GM03348 (cell line): ENCODE measurements at places on chromosomes 4 and X.

- DNase-seq = no peak
These were observed 177.5 kb downstream of the EDA start for GRCh38 chrX:69793260-69793935.

DNA sequence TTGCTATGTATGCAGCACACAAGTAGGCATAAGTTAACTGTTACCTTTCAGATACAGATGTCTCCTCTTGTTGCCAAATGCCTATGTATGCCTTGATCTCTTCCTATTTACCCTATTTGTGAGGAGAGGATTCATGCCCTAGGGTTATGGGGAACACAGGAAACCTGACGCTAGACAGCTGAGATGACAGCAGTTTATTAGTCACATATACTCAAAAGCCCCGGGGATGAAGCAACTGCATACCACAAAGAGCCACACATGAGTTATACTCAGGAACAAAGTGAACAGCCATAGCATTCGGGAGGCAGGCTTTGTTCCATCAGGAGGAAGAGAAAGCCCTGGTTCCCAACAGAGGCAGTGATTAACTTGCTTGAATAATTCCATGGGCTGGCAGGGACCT lies 1011.7 kb upstream of the PCDH7 start:
- DNase-seq = peak; percentile 46

DNA sequence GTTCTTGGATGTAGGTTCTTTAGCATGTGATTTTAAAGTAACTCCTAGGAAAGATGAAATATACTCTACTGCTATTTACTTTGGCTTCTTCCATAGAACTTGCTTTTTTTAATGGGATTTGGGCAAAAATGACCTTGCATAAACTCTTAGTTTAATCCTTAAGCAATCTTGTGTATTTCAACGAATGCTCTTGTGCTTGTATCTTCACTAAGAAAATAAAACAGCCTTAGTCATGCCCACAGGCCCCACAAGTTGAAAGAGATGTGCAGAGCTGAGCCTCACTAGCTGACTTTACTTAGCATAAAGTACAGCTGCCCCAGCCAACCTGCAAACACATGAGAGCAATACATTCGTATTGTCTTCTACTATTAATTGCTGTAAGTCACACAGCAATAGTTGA lies 1609.2 kb downstream of the STIM2 start:
- peak; percentile 5 for DNase-seq

GRCh38 chr4:142354041-142354440 lies 492.1 kb downstream of the INPP4B start:
- DNase-seq = no peak

- no peak for DNase-seq
These were observed 33.4 kb downstream of the ACSL1 start for GRCh38 chr4:184792334-184792733.

- DNase-seq = no peak
These were observed 49.6 kb upstream of the SPRY1 start for GRCh38 chr4:123346951-123347350.

GRCh38 chr4:22596409-22596808 lies 80.5 kb upstream of the ADGRA3 start:
- DNase-seq = no peak

GRCh38 chr4:16661813-16662212 lies 236.6 kb downstream of the LDB2 start:
- DNase-seq = no peak

DNA sequence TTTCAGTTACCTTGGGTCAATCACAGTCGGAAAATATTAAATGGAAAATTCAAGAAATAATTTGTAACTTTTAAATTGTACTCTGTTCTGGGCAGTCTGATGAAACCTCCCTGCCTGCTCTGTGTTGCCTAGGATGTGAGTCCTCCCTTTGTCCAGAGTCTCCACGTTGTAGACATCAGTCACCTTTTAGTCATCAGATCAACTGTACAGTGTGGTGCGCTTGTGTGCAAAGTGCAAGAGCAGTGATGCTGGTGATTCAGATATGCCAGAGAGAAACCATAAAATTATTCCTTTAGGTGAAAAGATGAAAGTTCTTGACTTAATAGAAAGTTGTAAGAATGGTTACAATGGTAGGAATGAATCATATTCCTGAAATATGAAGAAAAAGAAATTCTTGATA lies 1.4 kb downstream of the SPATA4 start:
- peak; percentile 26 for DNase-seq

DNA sequence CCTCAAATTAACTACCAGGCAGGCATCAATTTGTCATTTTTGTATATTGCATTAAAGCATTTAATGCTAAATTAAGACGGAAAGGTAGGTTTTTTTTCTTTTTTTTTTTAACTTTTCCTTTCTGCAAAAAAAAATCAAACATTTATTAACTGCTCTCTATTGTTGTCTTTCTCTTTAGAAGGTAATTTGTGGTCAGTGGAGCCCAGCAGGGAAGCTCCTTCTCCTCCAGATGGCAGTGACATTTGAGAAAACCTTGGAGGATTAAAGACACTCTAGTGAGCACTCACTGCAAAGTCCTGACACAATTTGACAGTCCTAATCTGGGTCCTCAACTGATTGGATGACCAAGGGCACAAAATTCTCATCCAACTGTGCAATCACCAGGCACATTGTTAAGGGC lies 102.4 kb downstream of the SLIT2 start:
- DNase-seq = no peak

GRCh38 chr4:16055471-16055870 lies 28.4 kb downstream of the PROM1 start:
- no peak for DNase-seq

DNA sequence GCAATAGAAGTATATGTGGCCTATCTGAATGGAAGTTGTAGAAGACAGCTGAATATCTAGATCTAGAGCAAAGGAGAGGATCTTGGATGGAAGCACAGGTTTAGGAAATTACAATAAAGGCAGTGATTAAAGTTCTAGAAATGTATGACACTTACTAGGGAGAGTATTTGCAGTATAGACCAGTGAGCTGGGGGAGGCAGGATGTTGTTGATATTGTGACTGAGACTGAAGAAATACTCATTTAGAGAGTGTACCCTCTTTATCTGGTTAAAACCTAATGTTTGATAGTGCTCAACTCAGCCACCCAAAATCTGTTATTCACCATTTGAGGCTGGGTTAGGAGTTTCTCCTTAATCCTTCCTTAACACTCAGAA lies 439.5 kb downstream of the GRXCR1 start:
- no peak for DNase-seq

- DNase-seq = no peak
These were observed 37.3 kb downstream of the RRAGB start for GRCh38 chrX:55754861-55755294.

DNA sequence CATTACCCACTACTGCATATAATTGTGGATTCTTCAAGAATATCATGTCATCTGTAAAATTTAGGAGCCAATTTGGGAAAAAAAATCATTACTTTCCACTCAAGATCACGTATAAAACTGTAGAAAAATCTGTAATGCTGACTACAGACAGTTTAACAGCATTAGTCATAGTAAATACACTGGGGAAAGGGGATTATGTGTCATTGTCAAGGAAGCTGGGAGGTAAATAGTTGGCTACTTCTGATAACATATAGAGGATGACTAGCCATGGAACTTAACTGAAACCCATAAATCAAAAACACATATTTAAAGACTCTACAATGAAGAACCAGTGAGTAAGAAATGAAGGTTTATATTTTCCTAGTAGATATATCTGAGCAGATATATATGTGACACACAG lies 1666.4 kb upstream of the IGFBP7 start:
- DNase-seq = no peak

DNA sequence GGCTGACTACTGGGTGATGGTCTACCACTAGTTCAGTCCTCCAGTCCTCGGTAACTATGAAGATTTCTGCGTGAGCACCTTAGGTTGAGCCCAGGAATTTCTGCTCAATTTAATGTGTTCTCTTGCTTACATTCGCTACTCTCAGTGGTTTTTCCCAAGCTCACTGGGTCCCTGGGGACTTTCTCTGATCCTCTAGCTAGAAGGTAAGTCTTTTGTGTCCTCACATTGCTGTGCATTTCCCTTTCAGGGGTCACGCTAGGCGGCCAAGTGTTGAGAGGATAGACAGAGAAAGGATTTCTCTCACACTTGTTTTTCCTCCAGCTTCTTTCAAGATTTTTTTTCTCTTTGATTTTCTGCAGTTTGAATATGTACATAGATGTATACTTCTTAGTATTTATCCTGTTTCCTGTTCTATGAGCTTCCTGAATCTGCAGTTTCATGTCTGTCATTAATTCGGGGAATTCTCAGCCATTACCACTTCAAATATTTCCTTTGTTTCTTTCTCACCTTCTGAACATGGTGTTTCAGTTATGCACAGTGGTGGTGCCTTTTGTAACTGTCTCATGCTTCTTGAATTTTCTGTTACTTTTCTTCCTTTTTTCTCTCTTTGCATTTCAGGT lies 17.5 kb downstream of the MAGEA9 start:
- no peak for DNase-seq

GRCh38 chrX:88325634-88326033 lies 421.4 kb upstream of the CPXCR1 start:
- DNase-seq = no peak

DNA sequence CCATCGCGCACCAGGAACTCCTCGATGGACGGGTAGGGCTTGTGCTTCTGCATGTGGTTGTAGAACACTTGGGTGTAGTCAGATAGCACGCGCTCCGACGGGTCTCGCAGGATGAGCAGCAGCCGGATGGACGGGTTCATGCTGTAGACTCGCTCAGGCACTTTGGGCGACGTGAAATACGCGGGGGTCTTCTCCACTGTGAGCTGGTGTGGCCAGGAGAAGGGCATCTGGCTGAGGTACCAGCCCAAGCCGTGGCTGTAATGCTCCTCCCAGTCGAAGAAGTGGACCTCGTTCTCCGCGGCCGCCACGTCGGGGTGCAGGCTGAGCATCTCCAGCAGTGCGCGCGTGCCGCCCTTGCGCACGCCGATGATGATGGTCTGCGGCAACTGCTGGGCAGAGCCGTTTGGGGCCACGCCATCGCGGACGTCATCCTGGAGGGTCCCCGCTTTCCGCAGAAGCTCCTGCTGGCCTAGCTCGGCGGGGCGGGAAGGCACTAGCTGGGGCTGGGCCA lies 29.2 kb downstream of the HS3ST1 start:
- no peak for DNase-seq

GRCh38 chr4:118842055-118842454 lies 6.1 kb upstream of the SEC24D start:
- no peak for DNase-seq

GRCh38 chr4:107818301-107818910 lies 6.3 kb upstream of the SGMS2 start:
- no peak for DNase-seq

GRCh38 chrX:15744181-15744867 lies 6.3 kb downstream of the CA5B start:
- no peak for DNase-seq

DNA sequence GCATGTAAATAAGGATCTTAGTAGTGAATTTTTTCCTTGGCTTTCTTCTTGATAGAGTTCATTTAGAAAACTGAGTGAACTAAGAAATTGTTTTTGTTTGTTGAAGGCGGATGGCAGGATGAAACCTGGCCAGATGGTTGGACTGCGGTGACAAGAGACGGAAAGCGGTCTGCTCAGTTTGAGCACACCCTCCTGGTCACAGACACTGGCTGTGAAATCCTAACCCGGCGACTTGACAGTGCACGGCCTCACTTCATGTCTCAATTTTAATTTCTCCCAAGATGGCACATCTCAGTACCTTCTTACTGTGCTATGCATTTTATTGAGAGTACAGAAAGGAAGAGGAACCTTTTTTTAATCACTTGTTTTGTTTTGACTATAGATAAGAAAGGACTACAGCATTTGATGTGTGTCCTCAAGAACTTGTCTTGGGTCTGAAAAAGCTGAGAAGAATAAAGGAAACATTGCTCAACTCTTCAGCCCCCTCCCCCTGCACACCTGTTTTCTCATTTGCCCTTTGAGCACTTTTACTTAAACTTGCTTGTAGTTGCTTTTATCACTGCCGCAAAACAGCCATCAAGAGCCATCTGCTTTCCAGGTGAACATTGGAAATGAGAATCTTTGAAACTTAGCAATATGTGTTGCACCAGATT lies 27.4 kb downstream of the ADH5 start:
- peak; percentile 8 for DNase-seq

GRCh38 chrX:103396186-103396585 lies 19.8 kb downstream of the BEX3 start:
- peak; percentile 11 for DNase-seq

DNA sequence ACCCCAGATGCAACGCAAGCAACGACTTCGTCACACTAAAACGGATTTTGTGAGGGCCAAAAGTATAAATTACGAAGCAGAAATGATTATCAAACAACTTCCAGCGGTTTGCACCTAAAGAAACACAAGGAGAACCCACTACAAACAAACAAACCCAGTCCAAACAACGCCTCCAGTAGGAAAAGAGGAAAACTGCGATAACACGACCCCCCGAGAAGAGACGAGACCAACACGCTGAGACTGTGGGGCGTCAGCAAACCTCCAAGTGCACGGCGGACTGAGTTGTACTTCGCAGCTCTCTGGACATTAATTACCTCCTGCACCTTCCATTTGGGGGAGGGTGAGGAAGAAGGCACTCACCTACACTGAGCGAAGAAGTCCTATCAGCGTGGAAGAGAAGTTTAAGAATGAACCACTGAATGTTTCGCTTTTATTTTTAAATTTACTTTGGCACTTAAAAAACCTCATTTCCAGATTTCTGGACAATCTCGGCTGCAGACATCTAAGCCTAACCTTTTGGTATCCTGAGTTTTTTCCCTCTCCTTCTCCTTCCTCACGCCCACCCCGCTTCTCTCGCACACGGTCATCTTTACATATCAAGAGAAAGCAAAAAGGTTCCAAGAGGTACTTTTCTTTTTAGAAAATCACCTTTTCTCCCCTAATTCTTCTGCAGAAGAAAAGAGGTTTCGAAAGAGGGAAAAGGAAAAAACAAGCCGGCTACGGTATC lies at the start of gene MAB21L2:
Gene MAB21L2, plus strand, starts transcription at position 6 of the 727 bp plus-strand sequence. CDS start 879 bp downstream, outside the sequence.
- no peak for DNase-seq

- no peak for DNase-seq
These were observed 18.0 kb downstream of the NBDY start for GRCh38 chrX:56746996-56747395.

- no peak for DNase-seq
These were observed 134.4 kb upstream of the JADE1 start for GRCh38 chr4:128675083-128675482.

GRCh38 chr4:142893012-142893411 lies 46.9 kb upstream of the INPP4B start:
- no peak for DNase-seq

DNA sequence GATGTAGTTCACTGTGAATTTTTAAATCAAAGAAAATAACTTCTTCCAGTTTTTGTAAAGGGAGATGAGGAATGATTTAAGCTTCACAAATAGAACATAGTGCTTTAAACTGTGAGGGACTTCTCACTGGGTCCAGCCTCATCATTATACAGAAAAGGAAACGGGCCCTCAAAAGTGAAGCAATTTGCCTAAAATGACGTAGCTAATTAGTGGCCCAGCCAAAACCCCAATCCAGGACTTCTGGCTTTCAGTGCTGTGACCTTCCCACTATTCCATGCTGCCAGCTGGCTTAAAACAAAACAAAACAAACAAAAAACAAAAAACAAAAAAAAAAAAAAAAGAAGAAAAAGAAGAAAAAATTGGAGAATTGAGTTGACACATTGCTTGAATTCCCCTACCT lies 45.0 kb upstream of the STOX2 start:
- no peak for DNase-seq
